ENCODE measurements at places on chromosomes 7 and 10.

GRCh38 chr7:74324531-74325209 lies 35.5 kb downstream of the CLIP2 start:
- DNase-seq, result no peak

- DNase-seq, result no peak
Observed at GRCh38 chr7:32658034-32658433, 162.7 kb downstream of the AVL9 start.

DNA sequence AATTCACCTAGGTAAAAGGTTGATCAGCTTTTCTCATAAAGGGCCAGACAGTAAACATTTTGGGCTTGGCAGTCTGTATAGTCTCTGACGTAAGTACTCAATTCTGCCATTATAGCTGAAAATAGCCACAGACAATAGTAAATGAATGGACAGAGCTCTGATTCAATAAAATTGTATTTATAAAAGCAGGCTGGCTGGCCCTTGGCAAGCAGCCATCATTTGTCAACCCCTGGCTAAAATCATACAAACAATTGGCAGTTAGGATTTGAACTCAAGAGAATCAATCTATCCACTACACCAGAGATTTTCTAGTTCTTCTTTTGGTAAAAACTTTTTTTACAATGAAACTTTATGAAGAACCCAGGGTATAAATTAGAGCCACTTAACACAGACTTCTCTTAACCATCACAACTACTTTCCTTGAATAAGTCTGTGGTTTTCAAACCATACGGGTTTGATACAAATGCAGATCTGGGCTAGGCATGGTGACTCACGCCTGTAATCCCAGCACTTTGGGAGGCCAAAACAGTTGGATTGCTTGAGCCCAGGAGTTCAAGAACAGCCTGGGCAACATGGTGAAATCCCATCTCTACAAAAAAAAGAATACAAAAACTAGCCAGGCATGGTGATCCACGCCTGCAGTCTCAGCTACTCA lies 124.5 kb downstream of the SLC16A9 start:
- DNase-seq, result no peak

DNA sequence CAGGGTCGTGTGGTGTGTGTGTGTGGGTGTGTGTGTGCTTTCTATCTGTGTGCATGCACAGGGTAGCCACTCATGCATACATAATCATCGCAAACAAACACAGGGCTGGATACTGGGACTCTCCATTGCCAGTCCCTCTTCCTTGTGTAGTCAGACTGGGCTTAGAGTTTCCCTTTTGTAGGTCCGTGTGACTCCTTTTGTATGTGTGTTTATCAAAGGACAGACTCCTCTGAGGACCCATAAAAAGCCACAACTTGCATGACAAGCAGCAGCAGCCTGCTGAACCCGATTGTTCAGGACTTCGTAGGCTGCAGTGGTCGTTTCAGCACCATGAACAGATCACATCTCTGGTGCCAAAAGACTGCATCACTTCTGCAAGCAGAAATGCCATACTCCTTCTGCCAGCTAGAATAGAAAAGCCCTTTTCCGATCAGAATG lies 895 bp downstream of the VSTM2A start:
- no peak for DNase-seq
